ENCODE measurements at places on chromosomes 11 and 22.

DNA sequence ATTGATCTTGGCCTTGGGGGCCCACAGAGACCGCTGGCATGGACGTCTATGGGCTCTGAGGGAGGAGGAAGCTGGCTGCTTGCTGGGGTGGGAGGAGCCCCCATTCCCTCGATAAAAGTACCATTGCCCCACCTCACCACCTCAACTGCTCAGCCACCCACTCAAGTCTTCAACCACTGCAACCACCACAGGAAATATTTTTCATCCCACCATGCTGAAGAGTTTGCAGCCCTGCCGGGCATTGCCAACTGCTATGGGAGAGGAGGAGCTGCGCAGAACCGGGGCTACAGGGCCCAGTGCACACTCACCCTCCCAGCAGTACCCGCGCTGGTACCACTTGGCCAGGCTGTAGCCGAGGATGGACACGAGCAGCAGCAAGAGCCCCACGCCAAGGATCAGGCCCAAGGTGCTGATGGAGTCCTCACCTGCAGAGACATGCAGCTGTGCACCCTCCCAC is 29.2 kb downstream of the IL10RA start:
- DNase-seq: no peak

GRCh38 chr11:95121698-95122097 is 32.1 kb downstream of the ENDOD1 start:
- DNase-seq: no peak

- DNase-seq: peak; percentile 63
Measured at GRCh38 chr11:554428-555226, 5.9 kb downstream of the LMNTD2 start.

DNA sequence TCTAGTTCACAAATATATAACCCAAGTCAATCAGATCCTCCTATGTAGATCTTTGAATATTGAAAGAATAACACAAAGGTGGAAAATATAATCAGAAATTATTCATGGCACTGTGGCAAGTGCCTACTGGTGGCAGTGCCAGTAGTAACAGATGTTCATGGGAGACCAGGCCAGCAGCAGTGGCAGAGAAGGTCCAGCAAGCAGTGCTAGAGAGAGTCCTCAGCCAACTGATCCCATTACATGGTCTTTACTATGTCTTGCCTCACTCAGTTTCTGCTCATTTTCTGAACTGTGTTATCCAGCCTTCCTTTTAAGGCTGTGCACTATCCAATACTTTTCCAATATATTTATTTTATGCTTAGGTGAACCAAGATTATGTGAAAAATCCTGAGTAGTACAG is 124.9 kb downstream of the MRTFA start:
- DNase-seq: no peak

DNA sequence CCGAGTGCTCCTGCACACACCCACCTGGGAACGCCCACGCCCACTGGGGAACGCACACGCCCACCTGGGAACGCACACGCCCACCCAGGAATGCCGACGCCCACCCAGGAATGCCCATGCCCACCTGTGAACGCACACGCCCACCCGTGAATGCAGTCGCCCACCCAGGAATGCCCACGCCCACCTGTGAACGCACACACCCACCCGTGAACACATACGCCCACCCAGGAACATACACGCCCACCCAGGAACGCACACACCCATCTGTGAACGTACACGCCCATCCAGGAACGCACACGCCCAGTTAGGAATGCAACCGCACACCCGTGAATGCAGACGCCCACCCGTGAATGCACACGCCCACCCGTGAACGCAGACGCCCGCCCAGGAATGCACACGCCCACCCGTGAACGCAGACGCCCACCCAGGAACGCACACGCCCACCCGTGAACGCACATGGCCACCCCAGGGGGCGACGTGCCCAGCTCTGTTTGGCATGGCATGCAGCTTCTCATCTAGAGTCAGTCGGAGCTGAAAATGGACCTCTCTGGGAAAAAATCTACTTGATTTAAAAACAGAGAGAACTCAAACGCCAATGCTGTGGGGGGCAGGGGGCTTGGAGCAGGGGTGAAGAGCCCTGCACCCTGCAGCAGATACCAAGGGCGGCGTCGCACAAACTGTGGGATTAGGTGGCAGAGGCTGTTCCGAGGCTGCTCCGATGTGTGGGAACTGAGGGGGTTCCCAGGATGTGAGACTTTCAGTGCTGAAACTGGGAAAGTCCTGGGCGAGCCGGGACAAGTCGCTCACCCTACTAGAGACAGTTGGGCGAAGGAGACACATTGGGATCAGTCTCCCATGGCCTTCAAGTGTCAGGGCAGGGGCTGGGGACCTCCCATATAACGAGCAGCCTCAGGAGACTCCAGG is 83.3 kb downstream of the MYEOV start:
- no peak for DNase-seq

GRCh38 chr11:1759151-1759850 is 4.4 kb downstream of the CTSD start:
- no peak for DNase-seq

DNA sequence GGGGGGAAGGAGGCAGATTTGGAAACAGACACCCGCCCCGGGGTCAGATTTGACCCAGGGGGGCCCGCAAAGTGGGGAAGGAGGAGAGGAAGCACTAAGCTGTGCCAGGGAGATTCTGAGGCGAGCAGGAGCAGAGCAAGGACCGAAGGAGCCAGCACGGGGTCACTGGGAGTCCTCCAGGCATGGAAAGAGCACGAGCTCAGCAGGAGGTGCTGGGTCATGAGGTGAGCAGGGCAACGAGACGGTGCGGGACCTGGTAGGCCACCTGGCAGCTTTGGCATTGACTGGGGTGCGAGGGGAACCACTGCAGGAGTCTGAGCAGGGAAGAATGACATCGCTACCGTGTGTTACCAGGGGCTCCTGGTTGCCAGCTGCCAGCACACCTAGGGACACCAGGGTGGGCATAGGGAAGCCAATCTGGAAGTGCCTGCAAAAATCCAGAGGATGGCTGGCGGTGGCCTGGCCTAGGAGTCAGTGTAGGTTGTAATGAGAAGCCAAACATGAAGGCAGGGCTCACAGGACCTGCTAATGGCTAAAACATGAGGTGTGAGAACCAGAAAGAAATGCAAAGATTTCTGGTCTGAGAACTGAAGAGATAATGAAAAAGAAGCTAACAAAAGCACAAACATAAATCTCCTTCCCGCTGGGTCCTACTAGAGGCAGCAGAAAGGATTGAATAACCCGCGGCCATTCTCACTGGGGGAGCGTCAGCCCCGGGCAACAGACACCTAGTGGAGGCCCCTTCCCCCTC is 63.5 kb downstream of the MICAL3 start:
- no peak for DNase-seq

- no peak for DNase-seq
Measured at GRCh38 chr11:75728992-75729391, 11.4 kb downstream of the MOGAT2 start.

DNA sequence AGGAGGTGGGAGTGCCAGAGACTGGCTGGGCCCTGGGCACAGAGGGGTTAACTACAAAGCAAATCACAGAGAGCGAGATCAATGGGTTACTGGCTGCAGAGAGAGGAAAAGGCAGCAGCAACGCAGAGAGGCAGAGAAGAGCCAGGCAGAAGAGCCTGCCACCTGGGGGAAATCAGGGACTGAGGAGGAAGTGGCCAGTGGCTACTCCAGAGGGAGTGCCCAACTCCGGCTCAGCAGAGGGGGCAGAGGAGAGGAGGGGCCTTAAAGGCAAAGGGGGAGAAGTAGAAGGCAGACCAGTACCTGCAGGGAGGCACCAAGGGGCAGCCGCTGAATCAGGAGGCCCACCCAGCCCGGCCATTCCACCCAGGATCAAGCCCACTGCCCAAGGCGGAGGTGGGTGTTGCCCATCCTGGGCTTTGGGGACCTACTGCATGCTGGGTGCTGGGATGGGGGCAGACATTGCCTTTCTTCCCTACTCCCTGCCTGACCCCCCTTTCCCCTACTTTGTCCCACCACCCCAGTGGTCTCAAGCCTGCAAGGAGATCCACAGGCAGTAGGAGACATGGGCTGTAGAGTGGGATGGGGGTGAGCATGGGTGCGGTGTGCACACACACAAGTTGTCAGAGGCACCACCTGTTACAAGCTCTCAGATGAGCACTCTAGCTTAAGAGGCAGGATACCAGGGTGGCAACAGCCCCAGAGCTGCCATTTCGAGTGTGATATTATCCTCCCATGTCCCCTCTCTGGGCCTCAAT is 926 bp upstream of the GALR3 start:
- no peak for DNase-seq

DNA sequence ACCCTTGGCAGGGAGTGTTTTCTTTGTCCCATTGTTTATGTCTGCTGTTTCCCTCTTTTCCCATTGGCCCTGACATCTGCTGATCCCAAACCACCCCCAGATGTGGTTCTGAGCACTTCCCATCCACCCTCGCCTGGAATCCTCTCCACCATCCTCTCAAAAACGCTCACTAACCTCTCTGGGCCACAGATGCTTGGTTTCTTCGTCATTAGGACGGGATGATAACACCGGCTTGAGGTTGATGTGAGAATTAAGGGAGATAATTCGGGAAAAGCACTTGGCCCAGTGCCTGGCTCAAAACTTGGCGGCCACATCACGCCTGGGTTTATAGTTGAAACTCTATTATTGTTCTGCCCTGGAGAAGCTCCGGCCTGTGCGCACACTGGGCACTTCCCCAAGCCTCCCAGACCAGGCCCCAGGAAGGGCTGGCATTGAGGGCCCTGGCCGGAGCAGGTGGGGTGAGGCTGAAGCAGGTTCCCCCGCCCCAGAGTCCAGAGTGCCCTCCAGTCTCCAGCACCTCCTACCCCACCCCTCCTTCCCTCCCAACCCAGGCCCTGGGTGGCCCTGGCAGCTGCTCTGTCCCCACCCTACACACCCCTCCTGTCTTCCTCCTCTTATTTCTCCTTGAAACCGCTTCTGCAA is 63.7 kb downstream of the CYTH4 start:
- DNase-seq: no peak

DNA sequence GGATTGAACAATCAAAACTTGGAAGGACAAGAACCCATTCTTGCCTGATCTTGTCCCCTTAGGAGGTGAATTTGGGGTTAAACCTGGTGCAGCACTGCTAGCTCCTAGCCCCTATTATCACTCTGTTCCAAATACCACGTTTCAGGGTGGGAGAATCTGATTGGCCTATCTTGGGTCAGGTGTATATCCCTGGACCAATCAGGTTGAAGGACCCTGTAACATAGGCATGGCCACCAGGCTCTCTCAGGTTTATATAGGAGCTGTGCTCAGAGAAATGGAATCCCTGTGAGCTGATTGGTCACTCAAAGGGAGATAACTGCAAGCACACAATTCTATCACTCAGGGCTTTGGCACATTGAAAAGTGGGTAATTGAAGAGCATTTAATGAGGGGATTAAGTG is 26.6 kb upstream of the AMPD3 start:
- no peak for DNase-seq

DNA sequence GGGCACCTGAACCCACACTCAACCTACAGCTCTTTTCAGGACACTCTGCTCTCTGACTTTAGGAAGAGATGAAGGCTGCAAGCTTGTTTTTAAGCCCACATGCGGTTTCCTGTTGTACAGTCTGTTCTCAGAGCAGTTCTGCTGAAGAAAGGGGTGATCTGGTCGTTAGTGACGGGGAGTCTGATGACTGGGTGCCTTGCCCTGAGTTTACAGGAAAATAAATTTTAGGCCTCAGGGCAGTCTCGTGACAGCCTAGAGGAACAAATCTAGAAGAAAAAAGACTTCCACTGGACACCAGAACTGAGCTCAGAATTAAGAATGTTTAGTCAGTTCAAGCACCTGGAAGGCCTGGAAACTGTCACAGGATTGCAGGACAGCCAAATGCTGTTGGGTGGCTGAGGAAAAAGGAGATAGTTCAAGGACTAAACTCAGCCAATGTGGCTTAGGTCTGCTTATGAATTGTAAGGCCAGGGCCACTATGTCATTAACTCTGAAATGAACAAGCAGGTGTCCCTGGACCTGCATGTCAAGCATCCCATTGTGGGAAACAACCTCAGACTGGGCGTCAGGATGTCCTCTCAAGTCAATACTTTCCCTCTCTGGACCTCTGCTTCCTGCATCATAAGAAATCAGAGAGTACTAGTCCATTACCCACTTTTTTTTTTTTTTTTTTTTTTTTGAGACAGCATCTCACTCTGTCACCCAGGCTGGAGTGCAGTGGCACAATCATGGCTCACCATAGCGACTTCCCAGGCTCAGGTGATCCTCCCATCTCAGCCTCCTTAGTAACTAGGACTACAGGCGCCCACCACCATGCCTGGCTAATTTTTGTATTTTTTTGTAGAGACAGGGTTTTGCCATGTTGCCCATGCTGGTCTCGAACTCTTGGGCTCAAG is 5.7 kb downstream of the PIK3IP1 start:
- peak; percentile 43 for DNase-seq

GRCh38 chr11:41413843-41414242 is 45.6 kb downstream of the LRRC4C start:
- no peak for DNase-seq

All from activated CD4-positive, alpha-beta T cell treated with anti-CD3 and anti-CD28 coated beads for 1 hour (primary cell).